ENCODE measurements at places on chromosomes 7 and 10. TPM values are rescaled to one million over a fixed set of nuclear protein-coding genes. Genes with fewer than 3 reads are reported as not detected.

DNA sequence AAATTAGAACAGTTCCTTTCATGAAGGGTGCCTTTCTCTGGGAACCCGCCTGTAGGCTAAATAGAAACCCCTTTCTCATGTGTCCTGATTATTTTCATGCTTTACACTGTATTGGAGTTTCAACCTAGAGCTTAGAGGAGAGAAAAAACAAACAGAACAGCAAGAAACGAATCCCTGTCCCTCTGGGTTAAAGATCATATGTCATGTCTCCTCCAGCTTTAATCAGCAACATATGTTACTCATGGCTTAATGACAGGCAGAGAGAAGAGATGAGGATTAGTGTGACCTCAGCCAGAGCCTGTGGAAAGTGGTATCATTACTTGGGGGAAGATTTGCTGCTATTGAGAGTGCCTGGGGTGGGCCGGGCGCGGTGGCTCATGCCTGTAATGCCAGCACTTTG is 32.1 kb downstream of the CRCP start:
- H3K36me3 ChIP-seq, result peaks cover 81% of the 10 kb centered on the region
- no peaks in the 10 kb centered on the region for H3K27me3 ChIP-seq
- DNase-seq, result no peak
- peaks cover 48% of the 10 kb centered on the region for H3K4me1 ChIP-seq

Gene CEP41
- 20.4 TPM for total RNA-seq

DNA sequence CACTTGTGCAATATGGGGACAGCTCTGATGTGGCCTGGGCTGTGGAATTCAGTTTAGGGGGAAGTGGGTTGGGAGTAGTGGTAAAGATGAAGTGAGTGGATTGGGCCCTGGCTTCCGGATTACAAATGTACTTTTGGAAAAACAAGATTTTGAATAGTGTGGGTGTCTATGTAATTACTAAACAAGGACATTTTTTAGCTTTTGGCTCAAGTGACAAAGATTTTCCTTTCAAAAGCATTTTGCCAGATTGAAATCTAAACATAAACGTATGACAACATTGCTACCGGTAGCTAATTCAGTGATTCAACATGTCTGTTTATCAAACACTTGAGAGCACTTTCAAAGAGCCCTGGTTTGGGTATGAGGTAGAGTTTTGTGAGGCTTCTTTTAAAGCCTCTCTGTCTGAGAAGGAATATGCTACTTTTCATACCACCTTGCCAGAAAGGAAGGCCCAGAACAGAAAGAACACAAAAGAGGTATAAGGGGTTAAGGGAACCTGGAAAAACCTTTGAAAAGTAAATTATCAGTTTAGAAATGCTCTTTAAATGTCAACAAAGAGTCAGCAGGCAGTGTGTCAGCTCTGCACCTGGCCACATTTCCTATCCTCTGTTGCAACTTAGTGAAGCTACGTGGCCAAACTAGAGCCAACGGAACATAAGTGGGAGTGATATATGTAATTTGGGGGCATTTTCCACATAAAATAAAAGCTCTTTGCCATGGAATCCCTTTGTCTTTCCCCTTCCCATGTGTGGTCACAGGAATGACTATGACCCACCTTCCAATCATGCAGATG is 516.1 kb downstream of the NRG3 start:
- no peaks in the 10 kb centered on the region for H3K27me3 ChIP-seq
- H3K4me1 ChIP-seq, result no peaks in the 10 kb centered on the region
- no peak overlapping the region for H3K27ac ChIP-seq

GRCh38 chr10:90141791-90142190 is 440.4 kb downstream of the KIF20B start:
- H3K4me1 ChIP-seq, result no peaks in the 10 kb centered on the region
- no peak for DNase-seq
- H3K4me3 ChIP-seq, result no peak overlapping the region
- H3K27ac ChIP-seq, result no peak overlapping the region
